ENCODE measurements at places on chromosomes 1 and 21.
A peak's percentile ranks its signal among the peaks of the same experiment; 100 is the strongest.

DNA sequence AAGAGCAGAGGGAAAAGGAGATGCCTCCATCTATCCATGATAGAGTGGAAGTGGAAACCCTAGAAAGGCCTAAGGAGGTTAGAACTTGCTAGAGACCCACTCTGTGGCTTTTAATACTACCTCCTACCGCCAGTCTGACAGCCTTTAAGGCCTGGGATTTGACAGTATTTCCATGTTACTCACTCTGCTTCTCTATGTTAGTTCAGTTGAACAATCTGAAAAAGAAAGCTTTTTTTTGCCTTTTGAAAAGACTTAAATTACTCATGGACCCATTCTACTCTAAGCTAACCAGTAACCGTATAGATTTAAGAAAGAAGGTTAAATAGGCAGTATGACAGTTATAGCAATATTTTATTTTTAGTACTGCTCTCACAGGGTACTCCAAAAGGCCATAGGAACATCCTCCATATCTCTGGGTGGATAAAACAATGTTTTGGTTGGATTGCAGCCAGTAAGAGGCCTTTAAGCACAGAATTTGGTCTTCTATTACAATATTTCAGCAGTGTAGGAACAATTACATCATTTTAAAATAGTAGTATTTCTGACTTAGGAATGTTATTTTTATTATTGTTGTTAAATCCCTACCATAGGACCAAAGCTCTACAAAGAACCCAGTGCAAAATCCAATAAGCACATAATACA is 15.9 kb upstream of the GPR25 start:
- no peak for DNase-seq

GRCh38 chr1:1943834-1944570 is 24.9 kb upstream of the TMEM52 start:
- no peak for DNase-seq

GRCh38 chr1:31633117-31633516 is 11.6 kb downstream of the PEF1 start:
- no peak for DNase-seq

- no peak for DNase-seq
Observed at GRCh38 chr1:84298684-84299535, 2.6 kb upstream of the SAMD13 start.

- DNase-seq = no peak
Observed at GRCh38 chr1:156660752-156661112, 16.5 kb downstream of the NES start.

DNA sequence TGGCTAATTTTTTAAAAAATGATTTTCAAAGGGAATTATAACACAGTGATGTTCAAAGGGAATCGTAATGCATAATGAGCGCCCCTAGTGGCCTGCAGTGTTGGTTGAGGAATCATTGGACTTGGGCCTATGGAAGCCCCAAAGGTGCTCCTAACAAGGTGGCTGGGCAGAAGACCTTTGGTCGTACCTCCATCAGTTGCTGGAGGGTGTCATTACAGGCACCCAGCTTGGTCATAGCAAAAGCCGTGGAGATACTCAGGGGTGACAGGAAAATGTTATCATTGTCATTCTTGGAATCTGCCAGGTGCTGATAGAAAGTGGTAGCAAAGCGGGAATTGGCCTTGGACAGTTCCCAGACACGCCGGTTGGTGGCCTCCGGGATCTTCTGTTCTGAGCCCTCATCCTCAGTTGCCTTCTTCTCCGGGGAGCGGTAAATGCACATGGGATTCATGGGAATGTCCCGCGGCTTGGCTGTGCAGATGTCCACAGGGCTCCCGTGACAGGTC is 2.7 kb downstream of the SERPINC1 start:
- no peak for DNase-seq

DNA sequence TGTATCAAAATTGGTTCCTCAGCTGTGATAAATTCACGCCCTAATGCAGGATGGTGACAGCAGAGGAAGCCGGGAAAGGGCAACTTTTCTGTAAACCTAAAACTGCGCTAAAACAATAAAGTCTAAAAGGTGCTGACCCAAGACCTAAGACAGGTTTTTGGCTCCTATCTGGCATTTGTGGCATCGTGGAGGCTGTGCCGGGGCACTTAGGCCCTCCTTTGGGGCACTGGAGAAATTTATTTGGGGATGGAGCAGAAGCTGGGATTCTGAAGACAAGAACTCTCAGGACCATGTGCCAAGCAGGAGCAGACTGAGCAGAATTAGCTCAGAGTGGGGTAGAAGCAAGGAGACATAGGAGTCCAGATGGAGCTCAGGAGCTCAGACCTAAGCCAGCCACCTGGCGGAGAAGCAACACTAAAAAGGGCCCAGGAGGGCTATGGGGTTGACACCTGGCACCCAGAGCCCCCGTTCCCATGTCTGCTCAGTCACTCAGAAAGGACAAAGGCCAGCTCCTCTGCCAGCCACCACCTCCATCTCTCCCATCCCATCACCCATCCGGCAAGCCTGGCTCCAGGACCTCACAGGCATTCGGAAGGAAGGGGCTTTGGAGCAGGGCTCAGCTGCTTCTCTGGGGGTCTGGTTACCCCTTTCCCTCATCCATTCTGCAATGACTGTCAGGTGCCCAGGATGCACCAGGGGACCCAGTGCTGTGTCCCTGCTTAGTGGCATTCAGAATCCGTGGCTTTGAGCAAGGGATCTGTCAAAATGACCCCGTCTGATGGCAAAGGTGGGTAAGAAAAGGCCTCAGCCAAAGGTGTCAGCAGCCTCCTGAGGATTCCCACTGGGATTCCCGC is 347.7 kb downstream of the NPHP4 start:
- DNase-seq = no peak

- no peak for DNase-seq
Observed at GRCh38 chr1:150564051-150564991, 15.1 kb downstream of the MCL1 start.

DNA sequence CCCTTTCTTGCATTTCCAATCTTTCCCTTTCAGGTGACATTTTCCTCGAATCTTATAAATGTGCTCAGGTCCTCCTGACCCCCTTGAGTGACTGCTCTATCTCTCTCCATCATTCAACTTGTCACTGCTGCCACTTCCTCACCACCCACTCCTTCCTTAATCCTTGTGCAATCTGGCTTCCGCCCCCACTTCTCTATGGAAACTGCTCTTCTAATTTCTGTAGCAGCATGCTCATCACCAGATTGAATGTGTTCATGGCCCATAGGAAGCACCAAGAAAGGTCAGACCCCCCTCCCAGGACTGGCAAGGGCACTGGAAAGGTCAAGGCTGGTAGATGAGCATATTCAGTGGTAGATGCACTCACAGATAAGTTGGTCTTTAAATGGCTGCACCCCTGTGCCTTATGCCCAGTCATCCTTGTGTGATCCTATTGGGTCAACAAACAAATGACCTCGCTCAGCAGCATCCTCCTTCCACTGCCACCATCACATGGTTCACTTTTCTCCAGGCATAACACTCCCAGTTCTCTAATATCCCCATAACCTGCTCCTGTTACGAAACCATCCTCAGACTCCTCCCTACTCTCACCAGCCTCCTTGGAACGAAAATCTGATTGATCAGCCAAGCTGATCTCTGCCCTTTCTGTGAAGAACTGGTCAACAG is 288.5 kb upstream of the POU3F1 start:
- DNase-seq = no peak

GRCh38 chr21:32102426-32102825 is 176.4 kb downstream of the MIS18A start:
- DNase-seq = no peak

- no peak for DNase-seq
Observed at GRCh38 chr1:87869567-87869966, 540.9 kb downstream of the LMO4 start.

GRCh38 chr1:88698764-88699163 is 14.7 kb downstream of the PKN2 start:
- DNase-seq = no peak

DNA sequence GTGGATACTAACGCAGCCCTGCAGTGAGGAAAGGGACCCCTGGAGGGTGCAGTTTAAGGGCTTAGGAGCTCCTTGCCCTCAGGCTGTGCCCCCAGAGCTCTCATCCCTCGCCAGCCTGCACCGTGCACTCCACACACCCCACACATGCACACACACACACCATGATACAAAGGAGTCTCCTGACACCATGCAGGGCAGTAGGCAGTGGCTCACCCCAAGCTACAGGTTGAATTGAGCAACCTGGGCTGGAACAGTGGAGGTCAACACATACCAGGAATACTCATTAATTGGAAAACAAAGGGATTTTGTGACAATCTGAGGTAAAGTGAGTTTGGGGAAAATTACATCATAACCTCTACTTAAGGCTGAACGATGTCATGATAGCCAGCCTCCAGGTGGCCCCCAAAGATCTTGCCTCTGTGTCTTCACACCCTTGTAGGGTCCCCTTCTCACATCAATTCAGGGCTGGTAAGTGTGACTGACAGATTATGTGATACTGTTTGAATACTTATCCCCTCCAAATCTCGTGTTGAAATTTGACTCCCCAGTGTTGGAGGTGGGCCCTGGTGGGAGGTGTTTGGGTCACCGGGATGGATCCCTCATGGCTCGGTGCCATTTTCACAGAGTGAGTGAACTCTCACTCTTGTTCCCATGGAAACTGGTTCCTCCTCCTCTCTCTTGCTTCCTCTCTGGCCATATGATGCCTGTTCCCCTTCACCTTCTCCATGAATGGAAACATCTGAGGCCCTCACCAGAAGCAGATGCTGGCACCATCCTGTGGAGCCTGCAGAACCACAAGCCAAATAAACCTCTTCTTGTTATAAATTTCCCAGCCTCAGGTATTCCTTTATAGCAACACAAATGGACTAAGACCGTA is 111.0 kb upstream of the RAB4A start:
- no peak for DNase-seq

DNA sequence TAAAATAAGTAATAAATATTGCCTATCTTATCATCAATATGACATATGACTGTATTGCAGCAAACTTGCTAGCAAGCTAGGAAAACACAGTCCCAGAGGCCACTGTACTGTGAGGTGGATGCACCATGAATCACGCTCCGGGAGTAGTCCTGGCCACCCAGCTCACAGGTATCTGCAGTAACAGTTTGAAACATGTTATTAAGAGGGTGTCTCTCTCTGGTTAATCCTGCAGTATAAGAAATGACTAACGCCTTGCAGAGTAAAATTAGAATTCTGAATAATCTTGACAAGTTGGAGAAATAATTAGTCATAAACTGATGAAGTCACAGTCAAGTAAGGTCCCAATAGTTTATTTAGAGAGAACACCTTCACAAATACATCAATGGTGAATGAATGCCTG is 34.0 kb upstream of the DPT start:
- DNase-seq = no peak

GRCh38 chr1:246416261-246416660 is 90.8 kb downstream of the SMYD3 start:
- DNase-seq = no peak

- no peak for DNase-seq
Observed at GRCh38 chr1:201480231-201481003, 11.4 kb upstream of the PHLDA3 start.

GRCh38 chr21:38266732-38267131 is 9.9 kb downstream of the KCNJ15 start:
- DNase-seq = no peak

- no peak for DNase-seq
Observed at GRCh38 chr1:18217398-18218043, 109.9 kb downstream of the IGSF21 start.

GRCh38 chr21:37001441-37001840 is 5.1 kb upstream of the RIPPLY3 start:
- DNase-seq = no peak

GRCh38 chr1:188061881-188062280 is 1233.1 kb downstream of the PLA2G4A start:
- no peak for DNase-seq

GRCh38 chr1:184244962-184245361 is 141.9 kb upstream of the C1orf21 start:
- DNase-seq = no peak

DNA sequence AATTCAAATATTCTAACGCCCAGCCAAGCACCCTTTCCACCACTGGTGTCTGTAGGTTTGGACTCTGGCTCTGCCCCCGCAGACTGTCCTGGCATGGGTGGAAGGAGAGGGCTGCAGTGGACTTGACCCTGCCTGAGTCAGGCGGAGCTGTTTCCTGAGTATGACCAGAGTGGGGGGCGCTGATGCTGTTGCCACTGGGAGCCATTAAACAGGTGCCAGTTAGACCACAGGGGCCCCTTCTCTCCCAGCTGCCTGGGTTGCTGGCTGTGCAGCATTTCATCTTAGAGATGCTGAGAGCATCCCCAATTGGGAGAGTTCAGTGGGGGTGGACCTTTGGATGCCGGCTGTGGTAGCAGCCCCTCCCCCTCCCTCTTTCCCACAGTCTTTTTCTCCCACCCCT is 539.5 kb downstream of the MATN1 start:
- no peak for DNase-seq

DNA sequence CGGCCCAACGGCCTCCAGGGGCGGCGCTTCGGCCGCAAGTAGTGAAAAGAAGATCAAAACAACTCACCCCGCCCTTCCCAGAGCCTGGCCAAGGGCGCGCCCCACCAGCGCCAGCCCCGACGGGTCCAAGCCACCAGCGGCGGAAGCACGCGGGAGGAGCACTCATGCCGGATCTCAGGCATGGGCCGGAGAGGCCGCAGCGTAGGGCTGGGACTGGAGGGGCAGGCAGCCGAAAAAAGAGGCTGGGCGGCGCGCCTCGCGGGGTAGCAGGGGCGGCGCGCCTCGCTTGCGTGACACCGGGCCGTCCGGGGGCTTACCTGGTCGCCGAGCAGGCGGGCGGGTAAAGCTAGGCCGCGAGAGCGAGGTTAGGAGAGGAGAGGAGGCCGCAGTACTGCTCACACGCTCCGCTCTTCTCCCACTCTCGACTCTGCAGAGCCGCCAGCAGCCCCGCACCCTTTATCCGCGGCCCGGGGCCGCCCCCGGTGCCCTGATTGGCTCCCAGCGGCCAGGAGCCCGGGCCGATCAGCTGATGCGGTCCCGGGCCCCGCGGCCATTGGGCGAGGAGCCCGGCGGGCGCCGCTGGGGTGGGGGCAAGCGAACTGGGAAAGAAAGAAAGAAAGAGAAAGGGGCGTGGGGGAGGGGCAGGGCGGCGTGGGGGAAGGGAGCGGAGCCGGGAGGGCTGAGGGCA is at the start of gene GLUL:
GLUL (minus strand) TSS at position 429 of the 688 bp plus-strand sequence. CDS start 3,053 bp downstream, outside the sequence.
- DNase-seq = no peak

GRCh38 chr1:64136296-64136695 is 67.1 kb upstream of the UBE2U start:
- DNase-seq = no peak

- DNase-seq = no peak
Observed at GRCh38 chr1:119116725-119117124, 23.7 kb downstream of the WARS2 start.

DNA sequence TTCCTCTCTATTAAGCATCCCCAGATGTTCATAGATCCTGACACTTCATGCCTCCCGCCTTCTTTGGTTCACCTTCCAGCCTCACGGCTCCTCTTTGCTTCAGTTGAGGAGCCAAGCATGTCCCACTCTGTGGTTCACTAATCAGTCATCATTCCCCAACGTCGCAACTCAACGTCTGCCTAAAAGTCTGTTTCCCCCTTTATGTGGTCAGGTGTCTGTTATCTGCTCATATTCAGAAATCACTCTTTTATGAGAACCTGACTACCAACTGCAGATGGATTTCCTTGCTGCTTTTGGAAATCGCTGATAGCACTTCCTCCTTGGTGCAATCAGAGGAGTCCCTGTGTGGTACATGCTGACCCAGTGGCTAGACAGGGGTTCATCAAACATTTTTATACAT is 94.1 kb upstream of the VANGL1 start:
- DNase-seq = no peak

- peak; percentile 95 for DNase-seq
Observed at GRCh38 chr1:181099152-181100014, 10.9 kb downstream of the IER5 start.

Data from GM12878 (cell line).